ENCODE measurements at places on chromosomes 1 and 21.

DNA sequence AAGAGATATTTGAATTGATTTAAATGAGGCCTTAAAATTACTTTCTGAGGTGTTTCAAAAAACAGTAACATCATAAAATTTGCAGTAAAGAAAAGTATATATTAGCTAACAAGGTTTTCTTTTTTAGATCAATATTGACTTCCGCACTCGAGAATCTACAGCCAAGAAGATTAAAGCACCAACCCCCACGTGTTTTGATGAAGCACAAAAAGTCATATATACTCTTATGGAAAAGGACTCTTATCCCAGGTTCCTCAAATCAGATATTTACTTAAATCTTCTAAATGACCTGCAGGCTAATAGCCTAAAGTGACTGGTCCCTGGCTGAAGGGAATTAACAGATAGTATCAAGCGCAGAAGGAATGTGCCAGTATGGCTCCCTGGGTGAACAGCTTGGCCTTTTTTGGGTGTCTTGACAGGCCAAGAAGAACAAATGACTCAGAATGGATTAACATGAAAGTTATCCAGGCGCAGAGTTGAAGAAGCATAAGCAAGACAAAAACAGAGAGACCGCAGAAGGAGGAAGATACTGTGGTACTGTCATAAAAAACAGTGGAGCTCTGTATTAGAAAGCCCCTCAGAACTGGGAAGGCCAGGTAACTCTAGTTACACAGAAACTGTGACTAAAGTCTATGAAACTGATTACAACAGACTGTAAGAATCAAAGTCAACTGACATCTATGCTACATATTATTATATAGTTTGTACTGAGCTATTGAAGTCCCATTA is 3.6 kb downstream of the RGS1 start:
- DNase-seq: no peak

GRCh38 chr1:78721136-78721535 is 71.5 kb downstream of the IFI44 start:
- no peak for DNase-seq

GRCh38 chr1:23563003-23563402 is 3.7 kb upstream of the ID3 start:
- no peak for DNase-seq

DNA sequence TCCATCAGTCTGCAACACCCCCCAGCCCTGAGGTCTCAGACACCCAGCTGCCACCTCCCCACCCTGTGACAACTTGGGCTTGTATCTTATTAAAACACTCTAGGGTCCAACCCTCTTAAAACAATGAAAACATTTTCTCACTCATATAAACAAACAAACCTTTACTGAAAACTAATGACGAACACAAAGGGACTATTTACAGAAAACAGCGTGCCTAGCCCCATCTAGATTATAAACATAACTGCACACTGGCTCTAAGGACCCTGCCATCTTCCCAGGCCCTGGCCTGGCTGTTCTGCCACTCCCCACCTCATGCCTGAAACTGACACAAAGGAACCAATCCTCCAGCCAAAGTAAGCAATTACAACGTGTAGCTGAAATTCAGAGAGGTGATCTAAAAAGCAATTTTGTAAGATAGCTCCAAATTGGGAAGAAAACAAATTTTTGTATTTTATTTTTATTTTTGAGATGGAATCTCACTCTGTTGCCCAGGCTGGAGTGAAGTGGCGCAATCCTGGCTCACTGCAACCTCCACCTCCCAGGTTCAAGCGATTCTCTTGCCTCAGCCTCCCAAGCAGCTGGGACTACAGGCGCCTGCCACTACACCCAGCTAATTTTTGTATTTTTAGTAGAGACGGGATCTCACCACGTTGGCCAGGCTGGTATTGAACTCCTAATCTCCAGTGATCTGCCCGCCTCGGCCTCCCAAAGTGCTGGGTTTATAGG is 40.9 kb downstream of the CAPZB start:
- no peak for DNase-seq

GRCh38 chr1:214451596-214451995 is 99.8 kb downstream of the PTPN14 start:
- peak; percentile 27 for DNase-seq

DNA sequence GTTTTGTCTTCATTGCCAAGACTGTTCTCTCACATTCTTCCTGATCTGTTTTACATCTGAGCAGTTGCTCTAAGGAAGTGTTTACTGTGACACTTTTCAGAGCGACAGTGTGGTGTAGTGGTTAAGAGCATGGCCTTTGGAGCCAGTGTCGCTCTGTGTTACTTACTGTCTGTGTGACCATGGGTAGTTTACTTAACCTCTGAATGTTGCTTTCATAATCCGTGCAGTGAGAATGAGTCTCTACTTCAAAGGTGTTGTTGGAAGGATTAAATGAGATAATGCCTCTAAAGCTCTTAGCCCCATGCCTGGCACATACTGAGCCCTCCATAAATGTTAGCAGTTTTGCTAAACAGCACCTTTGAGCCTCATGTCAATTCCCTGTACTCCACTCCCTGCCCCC is 35.9 kb upstream of the ZFP69B start:
- no peak for DNase-seq

DNA sequence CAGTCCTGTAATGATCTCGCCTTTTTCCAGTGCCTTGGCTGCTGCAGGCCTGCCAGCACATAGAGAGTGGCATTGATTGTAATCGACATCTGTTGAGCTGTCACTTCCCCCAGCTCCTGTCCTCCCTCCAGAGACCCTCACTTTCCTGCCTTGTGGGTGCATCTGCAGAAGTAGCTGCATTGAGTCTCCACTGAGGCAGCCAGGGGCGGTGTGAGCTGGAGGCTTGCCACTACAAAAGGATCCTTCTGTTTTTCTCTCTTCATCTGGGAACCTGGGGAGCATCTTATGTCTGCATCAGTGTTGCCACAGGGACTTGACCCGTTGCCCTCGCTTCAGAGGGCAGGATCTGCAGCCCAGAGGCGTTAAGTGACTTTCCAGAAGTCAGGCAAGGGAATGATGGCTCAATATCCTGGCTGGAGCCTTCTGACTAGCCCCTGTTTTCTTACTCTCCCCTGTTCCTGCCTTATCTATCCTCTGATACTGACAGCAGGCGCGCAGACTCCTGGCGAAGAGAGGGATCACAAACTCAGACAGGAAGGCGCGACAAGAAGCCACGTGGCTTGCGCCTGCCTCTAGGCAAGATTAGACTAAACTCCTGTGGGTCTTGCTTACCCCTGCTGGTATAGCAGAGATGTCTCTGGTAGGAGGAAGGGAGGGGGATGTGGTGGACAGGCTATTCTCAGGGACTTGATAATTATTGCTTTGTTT is 13.3 kb upstream of the FMOD start:
- DNase-seq: no peak

GRCh38 chr1:154878371-154879037 is 8.4 kb upstream of the KCNN3 start:
- DNase-seq: peak; percentile 79

DNA sequence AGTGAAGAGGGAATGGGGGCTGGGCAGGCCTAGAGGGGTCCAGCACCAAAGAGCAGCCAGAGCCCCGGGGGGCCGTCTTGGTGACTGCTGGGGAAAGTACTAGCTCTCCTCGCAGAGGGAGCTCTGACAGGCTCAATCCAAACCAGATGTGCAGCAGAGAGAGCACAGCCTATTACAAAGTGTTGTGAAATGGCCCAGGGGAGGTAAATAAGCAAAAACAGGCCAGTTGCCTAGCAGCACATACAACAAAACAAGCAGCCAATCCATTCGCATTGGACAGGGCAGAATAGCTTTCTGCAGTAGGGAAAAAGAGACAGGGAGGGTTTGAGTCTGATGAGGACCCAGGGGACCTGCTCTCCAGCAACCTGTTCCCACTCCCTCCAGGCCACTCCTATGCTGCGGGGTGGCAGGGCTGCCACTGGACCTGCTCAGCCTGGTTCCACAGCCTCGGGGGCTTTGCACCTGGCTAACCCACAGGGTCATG is 239.6 kb upstream of the FGGY start:
- no peak for DNase-seq

DNA sequence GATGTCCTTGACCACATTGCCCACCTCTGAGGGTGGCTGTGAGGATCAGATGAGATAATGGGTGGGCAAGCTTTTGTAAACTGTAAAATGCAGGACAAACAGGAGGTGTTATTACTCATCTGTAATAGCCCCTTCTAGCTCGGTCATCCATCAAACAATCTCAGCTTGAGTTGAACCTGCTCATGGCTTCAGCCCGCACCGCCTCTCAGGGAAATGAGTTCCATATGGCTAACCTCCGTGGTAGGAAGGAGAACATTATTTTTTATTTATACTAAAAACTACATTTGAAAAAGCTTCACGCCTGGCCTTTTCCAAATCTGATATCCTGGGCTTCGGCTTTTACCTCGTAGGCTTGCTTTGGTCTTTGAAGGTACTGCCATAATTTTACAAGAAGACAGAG is 116.2 kb upstream of the USP24 start:
- no peak for DNase-seq

GRCh38 chr1:246629976-246630375 is 63.7 kb downstream of the CNST start:
- DNase-seq: no peak

- no peak for DNase-seq
These were observed 70.0 kb downstream of the NVL start for GRCh38 chr1:224259986-224260385.

- no peak for DNase-seq
These were observed 332.3 kb downstream of the COL11A1 start for GRCh38 chr1:102776071-102776470.

DNA sequence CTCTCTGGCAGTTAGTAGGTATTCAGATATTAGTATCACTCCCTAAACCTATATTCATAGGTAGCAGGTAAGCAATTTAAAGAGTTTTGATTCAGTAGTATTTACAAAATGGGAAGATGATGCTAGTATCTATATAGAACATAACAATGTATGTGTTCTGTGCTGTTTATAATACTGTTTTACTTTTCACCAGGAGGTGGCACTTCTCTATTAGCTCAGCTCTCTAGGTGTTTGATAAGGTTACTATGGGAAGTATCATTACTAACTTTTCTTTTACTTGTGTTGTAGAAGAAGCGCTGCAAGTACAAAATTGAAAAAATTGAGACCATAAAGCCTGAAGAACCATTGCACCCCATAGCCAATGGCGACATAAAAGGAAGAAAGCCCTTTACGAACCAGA is 49.4 kb upstream of the FASLG start:
- DNase-seq: no peak

- no peak for DNase-seq
These were observed 69.2 kb downstream of the DTL start for GRCh38 chr1:212104586-212105325.

- no peak for DNase-seq
These were observed 33.6 kb downstream of the ACOT11 start for GRCh38 chr1:54581621-54582035.

- DNase-seq: no peak
These were observed 9.1 kb downstream of the LDLRAD1 start for GRCh38 chr1:54008876-54009275.

- DNase-seq: no peak
These were observed 5.1 kb downstream of the IFNAR2 start for GRCh38 chr21:33234635-33235520.

- peak; percentile 12 for DNase-seq
These were observed at the start of gene DLGAP3 for GRCh38 chr1:34929497-34929852. DLGAP3 (minus strand) TSS chr1:34929650; CDS start chr1:34905383, 24,267 bp downstream.

- no peak for DNase-seq
These were observed 18.6 kb upstream of the PRDM15 start for GRCh38 chr21:41897700-41898099.

GRCh38 chr1:5944154-5944842 is 47.9 kb downstream of the NPHP4 start:
- DNase-seq: no peak

GRCh38 chr1:161180639-161181038 is 3.3 kb upstream of the B4GALT3 start:
- no peak for DNase-seq

DNA sequence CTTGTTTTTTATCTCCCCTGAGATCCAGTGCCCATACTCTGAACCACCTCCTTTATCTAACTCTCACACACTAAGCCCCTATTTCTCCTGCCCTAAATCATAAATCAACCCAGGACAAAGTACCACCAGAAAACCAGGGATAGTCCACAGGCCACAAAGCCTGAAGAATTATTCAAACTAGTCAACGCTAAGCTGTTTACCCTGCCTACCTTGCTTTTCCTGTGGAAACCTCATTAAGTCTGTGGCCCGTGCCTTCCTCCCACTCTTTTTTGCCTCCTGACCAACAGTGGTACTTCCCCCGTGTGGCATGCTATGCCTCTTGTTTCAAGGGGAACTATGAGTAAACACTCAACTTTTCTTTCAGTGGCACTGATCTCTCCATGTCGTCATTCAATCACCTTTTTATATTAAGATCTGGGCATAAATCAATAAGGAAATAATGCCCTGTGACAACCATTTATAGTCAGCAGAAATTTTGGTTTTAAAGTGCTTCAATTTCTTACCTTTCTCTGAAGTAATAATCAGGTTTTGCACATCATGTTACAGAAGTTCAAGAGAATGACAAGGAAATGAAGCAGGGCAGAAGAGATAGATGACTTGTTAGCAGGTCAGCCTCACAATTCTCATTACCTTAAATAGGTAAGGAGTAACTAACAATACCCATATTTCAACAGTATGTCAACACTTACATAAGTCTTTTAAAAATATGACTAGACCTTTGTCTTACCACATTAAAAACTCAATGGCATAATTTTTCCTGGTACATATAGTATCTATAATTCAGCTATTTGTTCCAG is 32.1 kb downstream of the EYA3 start:
- DNase-seq: peak; percentile 71

- DNase-seq: no peak
These were observed 7.9 kb upstream of the SH3GLB1 start for GRCh38 chr1:86696522-86696921.

- no peak for DNase-seq
These were observed 354.6 kb upstream of the C1orf87 start for GRCh38 chr1:60428127-60428526.

GRCh38 chr1:204065174-204065985 is 7.5 kb upstream of the SOX13 start:
- no peak for DNase-seq

GRCh38 chr1:46562498-46562897 is 11.1 kb upstream of the KNCN start:
- DNase-seq: no peak

DNA sequence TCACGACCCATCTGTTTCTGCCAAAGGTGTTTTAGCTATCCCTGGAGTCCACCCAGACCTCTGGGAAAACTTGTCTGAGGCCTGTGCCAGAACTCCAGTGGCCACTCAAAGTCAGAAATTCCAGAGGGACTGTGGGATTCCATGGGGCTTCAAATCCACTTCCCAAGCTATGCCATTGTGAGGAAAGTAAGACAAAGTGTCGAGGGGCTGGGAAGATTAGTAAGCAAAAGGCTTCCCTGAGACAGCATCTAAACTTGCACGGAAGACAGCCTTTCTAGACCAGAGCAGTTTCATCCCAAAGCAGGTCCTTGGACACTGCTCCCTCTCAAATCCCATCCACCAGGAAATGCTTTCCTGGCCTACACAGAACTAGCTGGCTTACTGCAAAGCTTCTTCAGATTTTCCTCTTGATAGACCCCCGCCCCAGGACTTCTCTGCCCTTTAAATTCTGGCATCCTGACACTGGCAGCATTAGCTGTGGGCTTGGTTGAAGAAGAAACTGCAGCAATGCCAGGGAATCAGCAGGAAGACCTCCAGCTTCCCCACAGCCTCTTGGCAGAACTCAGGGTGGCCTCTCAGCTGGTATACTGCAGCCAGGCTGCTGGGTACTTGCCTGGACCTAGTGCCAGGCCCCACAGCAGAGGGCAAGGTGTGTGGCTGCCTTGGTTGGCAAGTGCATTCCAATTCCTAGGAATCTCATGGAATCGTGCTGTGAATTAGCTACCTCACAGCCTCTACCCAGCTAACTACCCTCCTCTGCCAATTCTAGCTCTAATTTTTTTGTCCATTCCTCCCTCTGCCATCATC is 27.3 kb upstream of the LMX1A start:
- no peak for DNase-seq
